ENCODE measurements at places on chromosomes 12 and 14. TPM values are rescaled to one million over a fixed set of nuclear protein-coding genes. Genes with fewer than 3 reads are reported as not detected.

- H3K4me3 ChIP-seq: no peak overlapping the region
- no peaks in the 10 kb centered on the region for H3K36me3 ChIP-seq
- H3K4me1 ChIP-seq: no peaks in the 10 kb centered on the region
- H3K27ac ChIP-seq: no peak overlapping the region
These were observed 138.0 kb downstream of the ZNF664 start for GRCh38 chr12:124111006-124111405.

DNA sequence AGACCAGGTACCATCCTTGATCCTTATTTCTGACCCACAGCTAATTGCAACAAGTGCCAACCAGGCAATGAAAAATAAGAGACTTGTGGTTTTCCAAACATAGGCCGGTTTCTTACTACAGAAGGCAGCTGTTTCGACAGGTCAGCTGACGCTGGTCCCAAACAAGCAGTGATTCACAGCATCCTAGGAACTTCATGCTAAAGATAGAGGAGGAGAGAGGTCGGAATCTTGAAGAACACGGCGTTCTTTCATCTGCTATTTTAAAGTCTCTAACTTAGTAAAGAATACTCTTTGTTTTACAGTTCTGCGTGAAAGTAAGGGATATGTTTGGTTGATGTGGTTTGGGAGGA is 28.1 kb upstream of the ADGRD1 start:
- no peak for DNase-seq
- no peaks in the 10 kb centered on the region for H3K4me1 ChIP-seq
- H3K4me3 ChIP-seq: no peak overlapping the region
- H3K36me3 ChIP-seq: no peaks in the 10 kb centered on the region
- no peaks in the 10 kb centered on the region for H3K27me3 ChIP-seq

DNA sequence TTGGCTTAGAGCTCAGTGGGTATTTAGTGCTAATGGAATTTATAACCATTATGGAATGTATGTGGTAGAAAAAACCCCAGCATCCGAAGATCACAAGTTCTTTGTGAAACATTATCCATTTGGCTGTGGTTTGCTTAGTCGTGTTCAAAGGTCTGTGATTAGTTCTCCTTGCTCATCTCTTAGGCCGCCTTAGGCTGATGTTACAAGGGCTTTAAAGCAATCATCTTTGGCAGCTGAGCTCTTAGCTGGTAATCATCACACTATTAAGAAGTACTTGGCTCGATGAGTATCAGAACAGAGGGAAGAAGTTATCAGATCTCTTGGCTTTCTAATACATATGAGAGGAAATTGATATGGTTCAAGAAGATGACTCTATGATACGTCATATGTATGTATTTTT is 124.1 kb upstream of the E2F7 start:
- no peak overlapping the region for H3K4me3 ChIP-seq
- no peaks in the 10 kb centered on the region for H3K4me1 ChIP-seq
- DNase-seq: no peak
- H3K27me3 ChIP-seq: no peaks in the 10 kb centered on the region
- no peak overlapping the region for H3K27ac ChIP-seq
- H3K36me3 ChIP-seq: no peaks in the 10 kb centered on the region

DNA sequence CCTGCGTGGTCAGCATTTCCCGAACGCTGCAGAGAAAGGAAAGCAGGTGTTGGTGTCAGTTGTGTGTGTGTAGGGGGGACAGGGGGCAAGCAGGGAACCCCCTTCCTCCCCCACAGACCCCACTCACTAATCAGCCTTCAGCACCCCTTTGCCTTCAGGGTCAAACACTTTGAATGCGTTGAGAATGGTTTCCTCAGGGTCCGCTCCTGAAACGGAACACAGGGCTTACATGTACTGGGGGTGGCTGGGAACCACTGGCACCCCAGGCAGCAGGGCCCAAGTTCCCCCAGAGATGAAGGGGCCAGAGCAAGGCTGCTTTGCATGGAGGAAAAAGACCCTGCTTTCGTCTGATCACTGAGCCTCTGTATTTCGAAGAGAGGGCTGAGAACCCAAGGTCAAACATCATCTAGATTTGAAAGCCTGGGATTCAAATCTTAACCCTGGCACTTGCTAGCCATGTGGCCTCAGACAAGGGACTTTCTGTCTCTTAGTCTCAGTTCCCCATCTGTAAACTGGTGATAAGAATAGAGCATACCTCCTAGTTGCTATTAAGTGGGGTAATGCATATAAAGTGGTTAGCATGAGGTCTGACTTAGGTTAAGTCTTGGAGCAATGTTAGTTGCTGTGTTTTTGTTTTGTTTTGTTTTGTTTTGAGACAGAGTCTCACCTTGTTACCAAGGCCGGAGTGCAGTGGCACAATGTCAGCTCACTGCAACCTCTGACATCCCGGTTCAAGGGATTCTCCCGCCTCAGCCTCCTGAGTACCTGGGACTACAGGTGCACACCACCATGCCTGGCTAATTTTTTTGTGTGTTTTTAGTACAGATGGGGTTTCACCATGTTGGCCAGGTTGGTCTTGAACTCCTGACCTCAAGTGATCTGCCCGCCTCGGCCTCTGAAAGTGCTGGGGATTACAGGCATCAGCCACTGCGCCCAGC is 7.0 kb downstream of the MYL2 start:
- no peaks in the 10 kb centered on the region for H3K27me3 ChIP-seq
- H3K4me3 ChIP-seq: no peak overlapping the region
- H3K36me3 ChIP-seq: no peaks in the 10 kb centered on the region
- H3K4me1 ChIP-seq: no peaks in the 10 kb centered on the region
- DNase-seq: no peak
- H3K27ac ChIP-seq: no peak overlapping the region

- peaks cover 61% of the 10 kb centered on the region for H3K36me3 ChIP-seq
- H3K27ac ChIP-seq: no peak overlapping the region
- no peaks in the 10 kb centered on the region for H3K27me3 ChIP-seq
- DNase-seq: no peak
These were observed 10.7 kb downstream of the EIF2S1 start for GRCh38 chr14:67370830-67371229.

- H3K4me1 ChIP-seq: no peaks in the 10 kb centered on the region
- no peak for DNase-seq
- H3K36me3 ChIP-seq: no peaks in the 10 kb centered on the region
- H3K27me3 ChIP-seq: no peaks in the 10 kb centered on the region
- H3K27ac ChIP-seq: no peak overlapping the region
- H3K4me3 ChIP-seq: no peak overlapping the region
These were observed 6.9 kb upstream of the NTS start for GRCh38 chr12:85866986-85867776.

DNA sequence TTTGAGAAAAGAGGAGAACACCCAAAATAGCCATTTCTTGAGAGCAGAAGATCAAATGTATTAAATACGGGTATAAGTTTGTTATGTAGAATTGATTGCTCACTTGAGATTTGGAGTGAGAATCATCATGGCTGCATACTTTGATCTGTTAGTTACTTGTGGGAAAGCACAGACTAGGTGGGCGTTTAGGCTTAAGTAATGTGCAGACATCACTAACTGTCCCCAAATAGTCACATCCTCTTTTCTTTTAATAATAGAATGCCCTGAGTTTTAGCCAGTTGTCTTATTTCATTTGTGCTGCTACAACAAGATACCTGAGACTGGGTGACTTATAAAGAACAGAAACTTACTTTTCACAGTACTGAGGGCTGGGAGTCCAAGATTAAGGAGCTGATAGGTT is 14.3 kb upstream of the GTF2A1 start:
- H3K4me1 ChIP-seq: no peaks in the 10 kb centered on the region
- no peak overlapping the region for H3K4me3 ChIP-seq
- no peaks in the 10 kb centered on the region for H3K27me3 ChIP-seq
- no peaks in the 10 kb centered on the region for H3K36me3 ChIP-seq
- DNase-seq: no peak
- H3K27ac ChIP-seq: no peak overlapping the region

DNA sequence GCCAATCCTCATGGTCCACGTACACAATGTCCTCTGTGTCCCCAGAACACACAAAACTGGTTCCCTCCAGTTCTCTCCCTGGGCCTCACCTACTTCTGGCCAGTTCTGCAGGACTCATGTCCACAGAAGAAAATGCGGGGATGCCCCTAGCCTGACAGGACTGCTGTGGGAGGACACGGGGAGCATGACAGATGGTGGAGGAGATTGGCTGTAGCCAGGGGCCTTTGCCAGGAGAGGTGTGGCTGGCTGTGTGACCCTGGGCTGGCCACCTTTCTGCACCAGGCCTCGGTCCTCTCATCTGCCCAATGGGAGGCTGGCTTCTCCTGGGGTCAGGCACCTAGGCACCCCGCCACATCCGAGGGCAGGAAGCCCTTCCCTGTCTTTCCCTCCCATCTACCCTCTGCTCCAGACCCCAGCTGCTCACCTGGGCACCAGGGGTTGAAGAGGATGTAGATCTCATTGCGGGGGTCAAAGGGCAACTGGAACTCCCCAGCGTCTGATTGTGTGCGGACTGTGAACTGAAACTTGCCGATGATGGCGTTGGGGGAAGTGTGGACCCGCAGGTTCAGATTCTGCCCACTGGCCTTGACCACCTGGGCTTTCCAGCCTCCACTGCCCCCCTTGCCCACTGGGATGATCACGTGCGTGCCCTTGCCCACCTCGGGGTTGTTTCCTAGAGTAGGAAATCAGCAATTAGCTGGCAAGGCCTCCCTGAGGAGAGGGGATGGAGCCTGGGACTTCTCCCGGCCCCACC is 2.8 kb downstream of the TGM1 start:
- no peaks in the 10 kb centered on the region for H3K27me3 ChIP-seq
- no peaks in the 10 kb centered on the region for H3K4me1 ChIP-seq

DNA sequence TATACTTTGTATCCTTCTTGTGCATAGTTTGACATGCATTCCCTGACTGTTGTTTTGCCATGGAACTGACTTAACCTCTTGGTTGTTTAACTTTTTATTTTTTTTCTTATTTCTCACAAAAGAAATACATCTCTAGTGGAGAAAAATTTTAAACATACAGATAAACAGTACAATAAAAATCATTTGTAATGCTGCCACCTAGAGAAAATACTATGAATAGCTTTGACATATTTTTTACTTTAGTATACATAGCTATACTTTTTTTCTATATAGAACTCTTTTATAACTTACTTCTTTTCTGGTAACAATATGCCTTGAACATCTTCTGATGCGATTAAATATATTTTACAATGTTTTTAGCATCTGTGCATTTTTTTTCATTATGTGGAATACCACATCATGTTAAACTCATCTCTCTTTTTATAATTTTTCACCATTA is 184.5 kb downstream of the AKAP6 start:
- no peaks in the 10 kb centered on the region for H3K36me3 ChIP-seq
- H3K27me3 ChIP-seq: no peaks in the 10 kb centered on the region
- no peak overlapping the region for H3K27ac ChIP-seq
- no peak for DNase-seq

DNA sequence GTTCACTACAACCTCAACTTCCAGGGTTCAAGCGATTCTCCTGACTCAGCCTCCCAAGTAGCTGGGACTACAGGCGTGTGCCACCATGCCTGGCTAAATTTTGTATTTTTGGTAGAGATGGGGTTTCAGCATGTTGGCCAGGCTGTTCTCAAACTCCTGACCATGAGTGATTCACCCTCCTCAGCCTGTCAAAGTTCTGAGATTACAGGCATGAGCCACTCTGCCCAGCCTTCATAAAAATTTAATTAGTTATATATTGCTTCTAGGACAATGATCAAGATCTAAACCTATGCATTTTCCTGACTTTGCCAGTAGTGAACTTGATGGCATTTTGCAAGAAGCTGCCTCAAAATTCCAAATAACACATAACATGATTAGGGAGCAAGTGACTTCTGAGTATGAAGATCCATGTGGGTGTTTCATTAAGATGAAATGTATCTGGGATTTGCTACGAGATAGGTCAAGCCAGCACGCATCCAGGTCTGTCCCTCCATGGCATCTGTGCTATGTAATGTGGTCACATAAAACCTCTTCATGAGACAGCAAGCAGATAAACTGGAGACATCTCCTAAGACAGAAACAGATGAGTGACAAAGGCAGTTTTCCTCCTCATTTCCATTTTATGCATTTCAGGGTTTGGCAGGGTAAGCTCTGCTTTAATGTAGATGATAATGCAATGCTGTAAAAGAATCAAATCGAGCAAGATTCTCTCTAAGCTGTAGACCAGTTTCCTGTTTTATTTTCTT is 319.4 kb upstream of the ATP2B1 start:
- H3K27ac ChIP-seq: no peak overlapping the region
- no peak for DNase-seq
- no peaks in the 10 kb centered on the region for H3K27me3 ChIP-seq
- H3K4me3 ChIP-seq: no peak overlapping the region
- no peaks in the 10 kb centered on the region for H3K4me1 ChIP-seq

DNA sequence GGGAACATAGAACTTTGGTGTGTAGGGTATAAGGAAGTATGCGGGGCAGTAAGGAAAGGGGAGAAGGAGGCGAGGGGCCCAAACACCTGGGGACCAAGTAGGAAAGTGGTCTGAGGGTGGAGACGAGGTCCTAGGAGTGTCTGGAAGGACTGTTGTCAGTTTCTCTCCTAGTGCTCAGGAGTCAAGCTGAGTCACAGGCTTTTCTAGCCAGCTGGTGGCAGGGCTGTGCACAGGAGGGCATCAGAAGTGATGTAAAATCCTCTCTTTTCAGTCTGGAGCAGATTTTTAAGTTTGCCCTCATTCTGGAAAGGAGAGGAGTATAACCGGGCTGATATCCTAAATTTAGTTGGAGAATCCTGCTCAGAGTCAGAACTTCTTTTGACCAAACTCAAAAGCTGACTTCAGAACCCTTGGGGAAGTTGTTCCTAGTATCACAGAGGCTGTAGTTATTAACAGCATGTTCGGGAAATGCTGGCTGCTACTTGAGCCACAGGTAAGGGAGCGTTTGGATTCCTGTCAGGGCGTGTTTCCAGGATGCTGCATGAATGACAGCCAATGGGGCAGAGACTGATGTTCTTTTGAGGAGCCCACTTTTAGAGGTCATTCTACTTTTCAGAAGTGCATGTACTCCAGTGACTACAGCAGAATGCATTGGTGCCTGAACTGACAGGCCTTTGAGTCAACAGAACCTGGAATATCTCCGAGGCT is 19.3 kb downstream of the ZNF664 start:
- no peaks in the 10 kb centered on the region for H3K27me3 ChIP-seq
- DNase-seq: no peak
- peaks cover 52% of the 10 kb centered on the region for H3K4me1 ChIP-seq
- no peak overlapping the region for H3K4me3 ChIP-seq
- H3K36me3 ChIP-seq: no peaks in the 10 kb centered on the region

- no peaks in the 10 kb centered on the region for H3K36me3 ChIP-seq
- H3K4me1 ChIP-seq: no peaks in the 10 kb centered on the region
- no peaks in the 10 kb centered on the region for H3K27me3 ChIP-seq
- H3K4me3 ChIP-seq: no peak overlapping the region
These were observed 98.0 kb upstream of the E2F7 start for GRCh38 chr12:77163074-77164038.

GRCh38 chr14:34750233-34750632 is 35.8 kb upstream of the CFL2 start:
- peaks cover 6% of the 10 kb centered on the region for H3K36me3 ChIP-seq
- DNase-seq: no peak
- H3K4me3 ChIP-seq: no peak overlapping the region
- no peaks in the 10 kb centered on the region for H3K27me3 ChIP-seq

- H3K36me3 ChIP-seq: no peaks in the 10 kb centered on the region
- H3K4me3 ChIP-seq: no peak overlapping the region
- no peak overlapping the region for H3K27ac ChIP-seq
- DNase-seq: no peak
- H3K4me1 ChIP-seq: no peaks in the 10 kb centered on the region
- H3K27me3 ChIP-seq: peaks cover 3% of the 10 kb centered on the region
These were observed 77.4 kb upstream of the ANO4 start for GRCh38 chr12:100716945-100717732.

OR4K17 gene
- total RNA-seq: not detected

TMTC2 gene
- 5.3 TPM for total RNA-seq

ANO2 gene
- 1.2 TPM for total RNA-seq

CIROP gene
- total RNA-seq: not detected

ZNF891 gene
- 0.98 TPM for total RNA-seq

METAP2 gene
- total RNA-seq: 29.8 TPM

RD3L gene
- total RNA-seq: not detected

PLA2G1B gene
- total RNA-seq: 11,300 TPM
